Endothelial cell of umbilical vein (primary cell): ENCODE measurements at places on chromosomes 3 and 15. TPM values are rescaled to one million over a fixed set of nuclear protein-coding genes. Genes with fewer than 3 reads are reported as not detected.

DNA sequence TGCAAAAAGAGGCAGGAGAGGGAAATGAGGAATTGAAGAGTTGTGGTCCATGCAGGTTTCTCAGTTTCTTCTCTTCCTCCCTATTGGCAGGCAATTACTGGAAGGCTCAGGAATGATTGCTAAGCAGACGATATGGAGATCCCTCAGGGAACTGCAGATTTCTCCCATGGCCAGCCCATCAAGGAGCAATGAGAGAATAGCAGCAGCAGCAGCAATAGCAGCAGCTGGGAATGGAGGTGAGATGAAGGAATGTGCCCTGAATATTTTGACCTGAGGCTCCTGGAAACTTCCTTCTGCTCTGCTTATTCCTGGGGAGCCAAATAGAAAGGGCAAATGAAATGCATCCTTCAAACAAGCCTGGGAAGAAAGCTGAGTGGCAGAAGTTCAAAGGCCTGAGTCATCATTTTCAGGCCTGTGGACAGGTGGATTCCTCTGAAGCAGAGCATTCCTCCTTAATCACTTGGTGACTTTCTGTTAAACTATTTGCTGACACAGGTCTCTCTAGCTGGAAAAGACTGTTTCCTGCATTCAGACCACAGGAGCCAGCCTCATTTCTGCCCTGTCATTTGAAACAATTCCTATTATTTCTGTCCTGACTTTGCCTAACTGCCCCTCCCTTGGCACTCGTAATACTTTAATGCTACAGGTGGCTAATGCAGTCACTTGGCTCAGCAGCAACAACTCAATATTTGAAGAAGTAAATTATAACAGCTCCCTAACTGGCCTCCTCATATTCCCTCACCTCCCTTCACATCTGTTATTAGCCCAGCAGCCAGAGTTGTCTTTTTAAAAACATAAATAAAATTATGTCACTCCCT is 146.9 kb upstream of the GADL1 start:
- DNase-seq = peak; percentile 21

The HHLA2 gene
- total RNA-seq = not detected in 2 replicates

The B3GALNT1 gene
- total RNA-seq = 13.7 and 29.4 TPM in 2 replicates

GRCh38 chr15:77649610-77650009 is 16.9 kb upstream of the LINGO1 start:
- DNase-seq = no peak

DNA sequence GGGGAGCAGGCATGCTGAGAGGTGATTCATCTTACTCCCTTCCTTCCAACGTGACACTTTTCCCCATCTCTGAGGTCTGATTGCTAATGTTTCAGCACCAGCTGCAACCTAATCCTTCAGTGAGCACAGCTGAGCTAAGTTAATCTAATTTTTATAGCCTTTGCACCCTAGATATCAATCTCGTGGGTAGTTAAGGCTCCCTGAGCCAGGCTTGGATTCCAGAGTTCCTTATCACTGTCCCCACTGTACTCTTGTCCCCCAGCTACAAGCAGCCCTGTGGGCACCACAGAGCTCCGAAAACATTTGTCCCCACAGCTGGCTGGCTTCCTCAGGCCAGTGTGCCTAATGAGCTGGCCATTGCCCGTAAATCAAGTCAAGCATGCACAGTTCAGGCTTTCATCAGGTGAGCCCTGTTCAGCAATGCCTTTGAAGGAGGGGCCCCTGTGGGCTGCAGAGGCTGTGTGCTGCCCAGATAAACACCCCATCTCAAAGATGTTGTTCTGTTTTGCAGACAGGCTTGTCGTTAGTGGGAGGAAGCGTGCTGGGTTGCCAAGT is 376.9 kb upstream of the RASGRP1 start:
- DNase-seq = peak; percentile 25

DNA sequence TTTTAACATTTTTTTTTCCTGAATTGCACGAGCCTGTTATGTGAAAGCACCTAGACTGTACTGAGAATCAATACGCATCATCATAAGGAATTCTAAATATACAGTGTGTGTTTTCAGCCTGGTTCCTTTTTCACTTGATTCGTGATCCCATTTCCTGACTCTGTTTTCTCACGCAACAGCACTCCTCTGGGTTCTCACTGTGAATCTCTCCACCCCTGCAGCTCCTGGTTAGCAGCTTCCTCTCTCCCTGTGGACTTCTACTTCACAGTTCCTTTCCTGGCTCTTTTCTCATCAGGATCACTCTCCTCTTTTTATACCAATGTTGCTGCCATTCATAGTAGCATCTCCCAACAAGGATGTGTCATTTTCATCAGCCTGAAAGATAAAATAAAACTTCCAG is 297.2 kb downstream of the CADM2 start:
- no peak for DNase-seq

DNA sequence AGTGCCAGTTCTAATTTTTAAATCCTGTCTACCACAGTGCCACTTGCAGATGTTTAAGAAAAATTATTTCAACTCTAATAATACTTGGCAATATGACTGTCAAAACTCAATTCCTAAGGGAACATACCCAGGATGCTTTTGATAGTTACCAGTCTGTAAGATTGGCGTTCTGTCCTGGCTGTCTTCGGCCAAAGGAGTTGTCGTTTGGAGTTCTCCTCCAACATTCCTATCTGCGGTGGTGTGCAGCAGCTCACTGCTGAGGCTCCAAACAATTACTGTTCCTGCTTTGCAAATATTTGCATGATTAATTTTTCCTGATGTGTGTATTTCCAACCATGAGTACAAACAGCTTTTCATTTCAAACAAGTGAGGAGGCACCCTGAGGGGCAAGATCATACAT is 330.8 kb upstream of the DPH6 start:
- DNase-seq = no peak

The SAMD7 gene
- not detected in 2 replicates for total RNA-seq

DNA sequence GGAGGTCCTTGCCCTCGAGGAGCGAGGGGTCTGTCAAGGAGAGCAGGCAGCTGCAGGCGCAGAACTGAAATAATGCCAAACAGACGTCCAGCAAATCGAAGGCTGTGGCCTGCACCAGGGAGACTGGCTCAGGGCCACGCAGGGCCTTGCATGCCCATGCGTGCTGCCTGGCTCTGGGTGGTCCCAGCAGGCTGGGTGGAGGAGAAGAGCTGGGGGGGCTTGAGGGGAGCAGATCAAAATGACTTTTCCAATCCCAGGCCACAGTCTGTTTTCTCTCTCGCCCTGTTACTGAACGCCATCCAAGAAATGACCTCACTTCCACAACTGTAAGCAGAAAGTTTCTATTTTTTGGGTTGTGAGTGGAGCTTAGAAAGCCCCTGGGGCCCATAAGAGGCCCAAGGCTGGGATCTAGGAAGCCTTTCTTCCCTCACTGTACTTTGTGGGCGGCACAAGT is 96.9 kb upstream of the RPL32 start:
- no peak for DNase-seq
